ENCODE measurements at places on chromosomes 5 and 9.
A peak's percentile ranks its signal among the peaks of the same experiment; 100 is the strongest.

- no peak for DNase-seq
Measured at GRCh38 chr5:78157001-78157400, 137.5 kb downstream of the AP3B1 start.

DNA sequence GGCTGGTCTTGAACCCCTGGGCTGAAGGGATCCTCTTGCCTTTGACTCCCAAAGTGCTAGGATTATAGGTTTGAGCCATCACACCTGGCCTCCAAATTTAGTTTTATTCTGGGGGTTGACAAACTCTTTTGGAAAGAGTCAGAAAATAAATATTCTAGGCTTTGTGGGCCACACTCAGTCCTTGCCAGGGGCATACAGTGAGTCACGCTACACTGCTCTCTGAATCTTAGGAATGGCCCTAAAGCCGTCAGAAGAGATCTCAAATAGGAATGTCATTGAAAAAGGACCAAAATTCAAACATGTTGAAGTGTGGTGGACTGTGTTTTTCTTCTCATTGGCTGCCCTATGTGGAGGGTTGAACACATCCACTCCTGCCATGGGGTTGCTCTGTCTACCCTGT, 127.7 kb upstream of the BASP1 start:
- no peak for DNase-seq

- no peak for DNase-seq
Measured at GRCh38 chr5:151700820-151701219, 14.1 kb upstream of the SPARC start.

- no peak for DNase-seq
Measured at GRCh38 chr9:136177224-136177623, 27.7 kb downstream of the LHX3 start.

DNA sequence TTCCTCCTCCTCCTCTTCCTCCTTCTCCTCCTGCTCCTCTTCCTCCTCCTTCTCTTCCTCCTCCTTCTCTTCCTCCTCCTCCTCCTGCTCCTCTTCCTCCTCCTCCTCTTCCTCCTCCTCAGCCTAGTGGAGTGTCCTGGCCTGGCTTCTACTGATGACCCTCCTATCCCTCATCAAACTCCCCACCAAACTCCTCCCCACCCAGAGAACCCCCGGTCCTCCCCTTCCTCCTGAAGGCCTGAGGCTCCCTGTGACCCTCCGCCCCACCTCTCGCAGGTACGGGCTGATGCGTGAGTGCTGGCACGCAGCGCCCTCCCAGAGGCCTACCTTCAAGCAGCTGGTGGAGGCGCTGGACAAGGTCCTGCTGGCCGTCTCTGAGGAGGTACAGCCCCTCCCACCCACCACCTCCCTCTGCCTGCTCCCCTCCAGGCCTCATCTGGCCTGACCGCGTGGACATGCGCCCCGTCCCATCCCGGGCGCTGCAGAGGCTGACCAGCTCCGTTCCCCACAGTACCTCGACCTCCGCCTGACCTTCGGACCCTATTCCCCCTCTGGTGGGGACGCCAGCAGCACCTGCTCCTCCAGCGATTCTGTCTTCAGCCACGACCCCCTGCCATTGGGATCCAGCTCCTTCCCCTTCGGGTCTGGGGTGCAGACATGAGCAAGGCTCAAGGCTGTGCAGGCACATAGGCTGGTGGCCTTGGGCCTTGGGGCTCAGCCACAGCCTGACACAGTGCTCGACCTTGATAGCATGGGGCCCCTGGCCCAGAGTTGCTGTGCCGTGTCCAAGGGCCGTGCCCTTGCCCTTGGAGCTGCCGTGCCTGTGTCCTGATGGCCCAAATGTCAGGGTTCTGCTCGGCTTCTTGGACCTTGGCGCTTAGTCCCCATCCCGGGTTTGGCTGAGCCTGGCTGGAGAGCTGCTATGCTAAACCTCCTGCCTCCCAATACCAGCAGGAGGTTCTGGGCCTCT, 10.6 kb downstream of the FGFR4 start:
- DNase-seq = no peak

DNA sequence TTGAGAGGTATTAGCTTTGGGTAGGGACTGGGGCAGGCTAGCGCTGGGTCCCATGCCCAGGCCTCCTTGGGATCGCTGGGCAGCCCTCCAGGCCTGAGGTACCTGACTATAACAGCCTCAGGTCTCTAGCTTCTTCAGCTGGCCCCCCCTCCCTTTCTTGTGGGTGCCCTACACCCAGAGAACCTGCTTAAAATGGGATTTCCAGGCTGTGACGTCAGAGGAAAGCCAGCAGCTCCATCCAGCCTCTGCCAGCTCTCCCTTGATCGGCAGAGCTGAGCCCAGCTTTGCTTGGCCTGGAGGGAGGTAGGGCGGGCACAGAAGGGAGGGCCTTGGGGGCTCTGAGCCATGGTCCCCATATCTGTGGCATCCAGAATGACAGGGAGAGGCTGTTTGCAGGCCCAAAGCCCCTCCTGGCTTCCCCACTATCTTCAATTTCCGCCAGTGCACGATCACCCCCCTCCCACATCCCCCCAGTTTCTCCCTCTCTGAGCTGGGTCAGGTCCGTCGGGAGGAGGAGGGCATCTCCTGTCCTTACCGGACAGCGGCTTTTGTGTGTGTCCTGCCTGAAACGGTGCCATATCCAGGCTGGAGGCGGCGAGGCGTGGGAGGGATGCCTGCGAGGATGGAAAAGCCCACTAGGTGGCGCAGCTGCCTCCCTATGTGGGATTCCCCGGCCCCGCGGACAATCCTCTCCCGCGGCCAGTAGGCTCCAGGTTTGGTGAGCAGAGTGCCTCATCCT, 10.8 kb downstream of the REEP2 start:
- peak; percentile 90 for DNase-seq

- no peak for DNase-seq
Measured at GRCh38 chr5:98096155-98096554, 677.3 kb upstream of the RGMB start.

GRCh38 chr9:116516456-116516855, 170.6 kb upstream of the TRIM32 start:
- no peak for DNase-seq

- no peak for DNase-seq
Measured at GRCh38 chr5:81788329-81788728, 37.4 kb upstream of the SSBP2 start.

GRCh38 chr9:131620764-131621520, 75.6 kb downstream of the PRRT1B start:
- DNase-seq = no peak

GRCh38 chr5:170736966-170737365, 46.6 kb upstream of the GABRP start:
- no peak for DNase-seq

GRCh38 chr5:120073722-120074121, 390.4 kb upstream of the PRR16 start:
- DNase-seq = no peak

- no peak for DNase-seq
Measured at GRCh38 chr5:2746561-2747032, 4.9 kb downstream of the IRX2 start.

- DNase-seq = no peak
Measured at GRCh38 chr9:3475300-3476020, 50.3 kb downstream of the RFX3 start.

DNA sequence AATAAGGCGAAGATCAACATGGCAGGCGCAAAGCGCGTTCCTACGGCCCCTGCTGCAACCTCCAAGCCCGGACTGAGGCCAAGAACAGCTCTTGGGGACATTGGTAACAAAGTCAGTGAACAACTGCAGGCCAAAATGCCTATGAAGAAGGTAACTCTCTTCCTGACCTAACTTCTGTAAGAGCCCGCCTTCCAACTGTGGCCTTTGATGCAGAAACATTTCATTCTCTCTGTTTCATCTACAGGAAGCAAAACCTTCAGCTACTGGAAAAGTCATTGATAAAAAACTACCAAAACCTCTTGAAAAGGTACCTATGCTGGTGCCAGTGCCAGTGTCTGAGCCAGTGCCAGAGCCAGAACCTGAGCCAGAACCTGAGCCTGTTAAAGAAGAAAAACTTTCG, 979 bp downstream of the CCNB1 start:
- DNase-seq = no peak

DNA sequence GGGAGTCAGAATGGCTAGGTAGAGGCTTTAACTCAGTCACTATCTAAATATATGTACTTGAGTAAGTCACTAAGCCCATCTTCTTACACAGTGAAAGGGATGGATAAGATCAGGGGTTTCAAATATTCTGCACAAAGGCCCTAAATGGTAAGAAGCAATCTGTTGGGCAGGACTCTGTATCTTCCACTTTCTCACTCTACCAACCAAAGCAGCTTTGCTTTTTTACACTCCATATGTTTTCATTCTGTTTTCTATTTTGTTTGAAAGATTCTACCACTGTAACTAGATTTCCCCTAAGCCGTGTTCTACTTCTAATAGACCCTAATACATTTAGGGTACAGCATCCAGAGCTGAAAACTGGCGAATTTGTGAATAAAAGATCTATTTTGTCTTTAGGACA, 477.5 kb upstream of the NMUR2 start:
- no peak for DNase-seq

- DNase-seq = no peak
Measured at GRCh38 chr9:135941288-135941995, 19.7 kb downstream of the UBAC1 start.

Data from urothelium cell line (cell line).